OCI-M1 (cell line): ENCODE measurements at places on chromosomes 13 and 19.

GRCh38 chr13:94416454-94417080 lies 62.9 kb downstream of the DCT start:
- DNase-seq: peak; percentile 45

DNA sequence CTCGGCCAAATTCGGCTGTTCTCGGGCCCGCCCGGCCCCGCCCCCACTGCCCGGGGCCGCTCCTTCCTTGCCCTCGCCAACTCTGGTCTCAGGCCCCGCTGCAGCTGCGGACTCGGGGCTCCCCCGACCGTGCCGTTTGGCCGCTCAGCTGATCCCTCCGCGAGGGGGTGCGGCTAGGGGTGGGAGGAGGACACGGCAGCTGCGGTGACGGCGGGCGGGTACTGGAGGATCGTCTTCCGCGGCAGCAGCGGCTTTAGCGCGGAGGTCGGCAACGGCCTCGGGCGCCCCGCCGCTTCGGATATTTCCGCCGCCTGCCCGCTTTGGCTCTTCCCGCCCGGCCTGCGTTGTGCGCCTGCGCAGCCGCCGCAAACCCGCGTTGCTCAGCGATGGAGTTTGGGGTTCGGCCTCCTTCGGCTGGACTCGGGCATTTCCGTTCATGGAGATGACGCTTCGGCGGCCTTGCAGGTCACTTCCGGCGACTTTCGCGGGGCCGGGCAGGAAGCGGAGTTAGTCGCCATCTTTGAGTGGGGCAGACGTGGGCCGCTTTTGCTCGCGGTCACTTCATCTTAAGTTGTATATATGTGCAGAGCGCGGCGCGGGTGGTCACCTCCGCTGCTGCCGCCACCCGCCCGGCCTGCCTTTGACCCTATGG lies 338 bp upstream of the UBE2M start:
- no peak for DNase-seq

GRCh38 chr13:29369060-29369743 lies 226.3 kb downstream of the SLC7A1 start:
- peak; percentile 76 for DNase-seq

- peak; percentile 79 for DNase-seq
These were observed 27.0 kb downstream of the SAE1 start for GRCh38 chr19:47157431-47158321.

- DNase-seq: no peak
These were observed 610.6 kb upstream of the ATXN8OS start for GRCh38 chr13:69496981-69497380.

GRCh38 chr13:65093357-65093756 lies 2136.8 kb downstream of the PCDH9 start:
- DNase-seq: no peak

GRCh38 chr13:30047154-30047874 lies 196.9 kb upstream of the UBL3 start:
- peak; percentile 2 for DNase-seq

GRCh38 chr13:78305171-78305570 lies 298.2 kb downstream of the POU4F1 start:
- no peak for DNase-seq

- DNase-seq: peak; percentile 70
These were observed 2.7 kb downstream of the SLC27A1 start for GRCh38 chr19:17473041-17473440.

DNA sequence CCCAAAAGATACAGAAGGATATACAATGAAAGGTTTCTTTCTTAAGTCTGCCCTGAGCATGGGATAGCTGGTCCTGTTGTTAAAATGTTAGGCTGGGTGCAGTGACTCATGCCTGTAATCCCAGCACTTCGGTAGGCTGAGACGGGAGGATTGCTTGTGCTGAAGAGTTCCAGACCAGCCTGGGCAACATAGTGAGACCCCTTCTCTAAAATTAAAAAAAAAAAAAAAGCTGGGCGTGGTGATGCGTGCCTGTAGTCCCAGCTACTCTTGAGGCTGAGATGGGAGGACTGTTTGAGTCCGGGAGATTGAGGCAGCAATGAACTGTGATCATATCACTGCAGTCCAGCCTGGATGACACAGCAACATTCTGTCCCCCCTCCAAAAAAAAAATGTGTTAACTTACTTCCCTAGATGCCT lies 52.5 kb upstream of the SHKBP1 start:
- peak; percentile 61 for DNase-seq

DNA sequence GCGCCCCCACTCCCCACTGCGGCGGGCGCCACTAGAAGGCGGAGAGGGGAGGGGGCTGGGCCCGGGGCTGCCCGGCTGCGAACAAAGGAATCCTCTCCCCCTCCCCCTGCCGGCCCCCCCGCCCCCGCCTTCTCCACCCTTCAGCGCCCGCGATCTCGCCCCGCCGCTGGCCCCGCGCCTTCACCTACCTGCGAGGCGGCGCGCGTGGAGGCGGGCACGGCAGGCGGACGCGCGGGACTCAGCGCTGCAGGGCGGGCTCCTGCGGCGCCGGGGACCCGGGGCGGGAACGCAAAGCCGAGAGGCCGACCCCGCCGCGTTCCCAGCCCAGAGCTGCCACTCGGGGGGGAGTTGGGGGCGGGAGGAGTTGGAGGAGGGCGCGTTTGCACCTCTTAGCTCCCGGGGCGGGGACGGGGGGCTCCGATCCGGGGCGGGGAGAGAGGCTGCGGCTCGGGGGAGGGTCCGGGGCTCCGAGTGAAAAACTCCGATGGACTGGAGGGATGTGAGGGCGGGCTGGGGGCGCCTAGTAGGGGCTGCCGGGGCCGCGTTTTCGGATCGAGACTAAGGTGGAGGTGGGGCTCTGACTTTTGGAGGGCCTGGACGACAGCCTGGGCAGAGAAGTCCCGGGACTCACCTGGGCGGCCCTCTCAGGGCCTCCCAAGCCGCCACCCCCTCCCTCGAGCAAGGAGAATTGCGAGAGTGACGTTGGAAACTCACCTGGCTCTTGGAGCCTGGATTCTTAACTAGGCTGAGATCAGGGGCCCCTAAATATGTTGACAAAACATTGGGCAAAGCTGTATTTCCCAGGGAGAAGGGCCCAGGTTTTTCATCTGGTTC lies at the start of gene FBN3:
TSS of gene FBN3 (minus strand) at position 332 of the 834 bp plus-strand sequence. CDS start 2,112 bp downstream, outside the sequence.
- DNase-seq: no peak

DNA sequence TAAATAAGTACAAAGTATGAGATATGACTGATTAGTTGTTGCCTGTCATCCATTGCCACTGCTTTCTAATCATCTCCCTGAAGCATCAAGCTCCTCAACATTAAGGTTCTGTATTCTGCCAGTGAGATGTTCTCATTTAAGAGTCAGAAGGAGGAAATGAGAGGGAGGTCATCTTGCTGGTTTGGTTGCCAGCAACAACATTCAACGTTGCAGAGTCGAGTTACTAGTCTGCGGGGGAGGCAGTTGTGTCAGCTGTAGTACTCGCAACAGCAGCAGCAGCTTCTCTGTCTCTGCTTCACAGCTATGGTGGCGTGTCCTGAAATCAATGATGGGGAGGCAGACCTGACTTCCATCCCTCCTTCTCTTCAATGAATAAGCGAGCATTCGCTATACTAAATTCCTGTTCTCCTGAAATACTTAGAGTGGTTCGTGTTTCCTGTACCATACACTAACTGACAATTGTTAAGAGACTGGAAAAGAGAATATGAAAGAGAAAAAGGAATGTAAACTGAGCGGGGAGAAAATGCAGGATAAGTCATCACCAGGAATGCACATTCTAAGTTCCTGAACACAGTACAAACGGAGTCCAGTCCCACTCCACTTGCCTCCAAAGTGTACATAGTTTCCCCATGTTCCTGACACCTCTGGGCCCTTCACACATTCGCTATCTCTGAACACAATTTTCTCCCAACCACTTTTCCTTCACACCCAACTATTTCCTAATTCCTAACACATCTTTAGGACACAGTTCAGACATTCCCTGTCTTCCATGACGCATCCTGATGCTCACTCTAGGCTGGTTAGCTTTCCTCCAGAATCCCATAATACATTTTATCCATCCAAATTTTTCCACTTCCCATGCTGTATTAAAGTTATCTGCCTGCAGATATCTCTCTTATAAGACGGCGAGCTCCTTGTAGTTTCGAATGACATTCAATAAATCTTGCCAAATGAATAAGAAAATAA lies 263.0 kb downstream of the KLF12 start:
- DNase-seq: peak; percentile 55

DNA sequence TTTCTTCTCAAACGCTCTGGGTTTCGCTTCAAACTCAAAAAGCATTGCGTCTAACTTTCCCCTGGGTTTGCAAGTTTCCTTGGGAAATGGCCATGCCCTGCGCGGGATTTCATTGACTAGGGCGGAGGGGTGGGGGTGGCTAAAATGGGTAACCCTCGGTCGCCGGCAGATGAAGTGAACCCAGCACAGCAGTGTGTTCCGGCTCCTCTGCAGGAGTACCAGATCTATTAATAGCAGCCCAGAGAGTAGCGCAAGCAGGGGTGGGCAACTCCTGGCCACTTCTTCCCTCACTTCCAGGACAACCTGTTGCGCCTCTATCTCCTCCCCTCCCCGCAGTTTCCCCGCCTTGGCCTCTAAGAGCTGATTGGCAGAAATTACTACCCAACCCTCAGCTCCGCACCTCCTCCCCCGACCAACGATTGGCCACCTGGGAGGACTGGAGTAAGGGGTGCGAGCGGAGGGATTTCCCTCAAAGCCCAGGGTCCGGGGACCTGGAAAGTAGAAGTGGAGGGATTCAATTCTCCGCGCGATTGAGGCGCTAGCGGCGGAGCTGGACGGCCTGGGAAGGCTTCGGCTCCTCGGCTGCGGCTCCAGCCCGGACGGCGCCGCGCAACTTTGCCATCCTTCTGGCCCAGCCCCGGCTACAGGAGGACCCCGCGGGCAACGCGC lies at the start of gene FREM2:
TSS of gene FREM2 (plus strand) at position 501 of the 669 bp plus-strand sequence. CDS start 268 bp downstream, outside the sequence.
- no peak for DNase-seq

DNA sequence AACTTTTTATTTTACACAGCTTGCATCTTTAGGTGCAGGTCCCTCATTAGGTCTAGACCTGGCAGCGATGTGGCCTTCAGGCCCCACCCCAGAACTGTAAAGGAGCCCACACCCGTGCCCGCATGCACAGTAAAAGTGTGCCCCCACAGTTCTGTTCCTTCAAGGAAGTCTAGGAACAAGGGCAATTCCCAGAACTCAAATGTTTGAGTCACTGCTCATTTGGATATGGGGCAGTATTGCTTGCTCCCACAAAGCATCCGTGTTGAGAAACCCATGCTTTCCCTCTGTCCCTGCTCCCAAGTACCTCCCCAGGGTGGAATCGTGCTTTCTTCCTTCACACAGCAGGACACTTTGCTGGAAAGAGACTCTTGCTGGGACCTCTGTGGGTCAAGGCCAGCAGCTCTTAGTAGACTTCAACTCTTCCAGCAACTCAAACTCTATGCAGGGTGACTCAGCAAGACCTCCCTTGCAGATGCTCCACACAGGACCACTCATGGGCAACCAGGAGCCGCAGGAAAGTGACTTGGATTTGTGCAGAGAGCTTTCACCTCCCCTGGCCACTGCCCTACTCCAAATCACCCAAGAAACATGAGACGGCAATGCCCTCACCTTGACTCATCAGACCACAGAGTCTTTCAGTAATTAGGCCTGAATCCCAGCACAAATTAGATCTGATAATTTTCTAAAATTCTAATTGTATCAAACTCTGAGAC lies 12.3 kb downstream of the SLC7A1 start:
- no peak for DNase-seq

- peak; percentile 62 for DNase-seq
These were observed 5.6 kb downstream of the INAFM1 start for GRCh38 chr19:47280183-47280797.

- no peak for DNase-seq
These were observed 159.0 kb upstream of the IRS2 start for GRCh38 chr13:109945206-109945960.

- no peak for DNase-seq
These were observed 73.7 kb upstream of the IPO5 start for GRCh38 chr13:97879646-97880310.

DNA sequence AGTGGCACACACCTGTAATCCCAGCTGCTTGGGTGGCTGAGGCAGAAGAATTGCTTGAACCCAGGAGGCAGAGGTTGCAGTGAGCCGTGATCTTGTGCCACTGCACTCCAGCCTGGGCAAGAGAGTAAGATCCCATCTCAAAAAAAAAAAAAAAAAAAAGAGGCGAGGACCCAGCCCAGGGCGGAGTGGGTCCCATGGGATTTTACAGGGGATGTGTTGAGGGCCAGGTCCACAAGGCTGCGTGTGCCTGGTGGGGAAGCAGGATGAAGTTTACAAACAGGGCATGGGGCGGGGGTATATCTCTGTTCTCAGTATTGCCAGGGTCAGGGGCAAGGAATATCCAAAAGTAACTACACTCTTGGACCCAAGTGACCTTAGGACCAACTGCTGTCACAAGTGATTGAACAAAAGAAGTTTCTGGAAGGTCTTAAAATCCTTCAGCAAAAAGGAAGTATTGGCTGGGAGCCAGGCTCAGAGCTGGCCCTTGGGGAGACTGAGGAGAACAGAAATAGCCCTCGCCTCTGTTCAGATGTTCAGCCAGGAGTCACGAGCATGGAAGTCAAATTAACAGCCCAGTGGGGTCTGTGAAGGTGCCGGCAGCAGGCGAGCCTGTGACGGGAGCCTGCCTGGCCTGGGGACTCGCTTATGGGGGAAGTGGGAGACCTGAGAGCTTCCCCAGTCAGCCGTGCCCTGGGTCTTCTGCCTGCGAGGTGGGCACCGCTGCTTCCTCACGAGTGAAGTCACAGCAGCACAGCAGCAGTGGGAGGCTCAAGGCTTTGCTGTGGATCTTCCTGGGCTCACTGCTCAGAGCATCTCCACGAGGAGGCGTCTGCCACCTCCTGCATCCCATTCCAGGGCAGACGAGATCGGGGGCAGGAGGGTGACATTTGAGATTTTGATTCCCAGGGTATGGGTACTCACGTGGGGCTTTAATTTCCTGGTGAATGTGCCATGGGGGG lies 6.4 kb downstream of the MYO9B start:
- no peak for DNase-seq

- peak; percentile 84 for DNase-seq
These were observed 322 bp downstream of the ZNF558 start for GRCh38 chr19:8831832-8832131.

GRCh38 chr13:113437408-113438010 lies 15.8 kb downstream of the ADPRHL1 start:
- no peak for DNase-seq

GRCh38 chr19:1062387-1063029 lies 4.5 kb upstream of the ARHGAP45 start:
- no peak for DNase-seq

GRCh38 chr13:43145534-43146196 lies 122.3 kb downstream of the DNAJC15 start:
- no peak for DNase-seq

DNA sequence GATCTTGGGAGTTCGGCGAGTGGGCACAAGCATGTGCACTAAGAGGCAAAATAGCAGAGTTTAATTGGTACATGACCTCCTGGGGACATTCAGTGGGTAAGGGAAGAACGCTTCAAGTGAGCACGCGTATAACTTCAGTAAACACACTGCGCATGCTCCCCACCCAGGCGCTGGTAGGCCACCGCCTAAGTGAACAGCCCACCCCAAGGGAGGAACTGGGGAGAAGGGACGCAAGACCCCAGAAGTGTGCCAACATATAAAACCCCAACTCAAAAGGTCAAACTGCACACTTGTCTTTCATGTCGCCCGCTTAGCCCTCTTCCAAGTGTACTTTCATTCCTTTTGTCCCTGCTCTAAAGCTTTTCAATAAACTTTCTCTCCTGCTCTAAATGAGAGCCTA lies 10.5 kb upstream of the NTN5 start:
- DNase-seq: no peak
